Stimulated activated CD8-positive, alpha-beta memory T cell treated with anti-CD3 and anti-CD28 coated beads, Interleukin-4, amount 100 ng/mL, for 1 hour (primary cell): ENCODE measurements at places on chromosomes 13 and 19.

DNA sequence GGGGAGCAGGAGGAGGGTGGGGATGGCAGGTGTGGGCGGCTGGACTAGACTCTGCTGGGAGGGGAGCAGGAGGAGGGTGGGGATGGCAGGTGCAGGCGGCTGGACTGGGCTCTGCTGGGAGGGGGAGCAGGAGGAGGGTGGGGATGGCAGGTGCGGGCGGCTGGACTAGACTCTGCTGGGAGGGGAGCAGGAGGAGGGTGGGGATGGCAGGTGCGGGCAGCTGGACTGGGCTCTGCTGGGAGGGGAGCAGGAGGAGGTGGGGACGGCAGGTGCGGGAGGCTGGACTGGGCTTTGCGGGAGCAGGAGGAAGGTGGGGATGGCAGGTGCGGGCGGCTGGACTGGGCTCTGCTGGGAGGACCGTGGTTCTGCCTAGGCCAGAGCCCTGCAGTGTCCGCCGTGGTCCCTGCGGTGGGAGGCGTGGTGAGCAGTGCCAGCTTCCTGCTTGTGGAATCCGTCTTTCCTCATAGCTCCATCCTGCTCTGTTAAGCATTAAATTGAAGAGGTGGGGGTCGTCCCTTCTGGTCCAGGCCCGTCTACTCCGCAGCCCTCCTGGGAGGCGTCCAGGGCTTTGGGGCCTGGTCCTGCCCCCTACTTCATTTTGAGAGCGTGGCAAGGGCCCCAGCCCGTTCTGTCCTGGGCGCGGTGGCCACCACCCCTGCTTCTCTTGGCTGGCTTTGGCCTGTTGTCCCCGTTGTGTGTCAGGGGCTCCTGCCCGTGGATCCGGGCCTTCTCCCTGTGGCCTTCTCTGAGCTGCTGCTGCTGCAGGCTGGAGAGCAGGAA is 4.7 kb downstream of the SPPL2B start:
- DNase-seq = no peak

GRCh38 chr13:112529216-112529615 is 58.7 kb downstream of the TUBGCP3 start:
- DNase-seq = no peak

GRCh38 chr19:43290568-43291359 is 21.4 kb upstream of the PSG9 start:
- no peak for DNase-seq

DNA sequence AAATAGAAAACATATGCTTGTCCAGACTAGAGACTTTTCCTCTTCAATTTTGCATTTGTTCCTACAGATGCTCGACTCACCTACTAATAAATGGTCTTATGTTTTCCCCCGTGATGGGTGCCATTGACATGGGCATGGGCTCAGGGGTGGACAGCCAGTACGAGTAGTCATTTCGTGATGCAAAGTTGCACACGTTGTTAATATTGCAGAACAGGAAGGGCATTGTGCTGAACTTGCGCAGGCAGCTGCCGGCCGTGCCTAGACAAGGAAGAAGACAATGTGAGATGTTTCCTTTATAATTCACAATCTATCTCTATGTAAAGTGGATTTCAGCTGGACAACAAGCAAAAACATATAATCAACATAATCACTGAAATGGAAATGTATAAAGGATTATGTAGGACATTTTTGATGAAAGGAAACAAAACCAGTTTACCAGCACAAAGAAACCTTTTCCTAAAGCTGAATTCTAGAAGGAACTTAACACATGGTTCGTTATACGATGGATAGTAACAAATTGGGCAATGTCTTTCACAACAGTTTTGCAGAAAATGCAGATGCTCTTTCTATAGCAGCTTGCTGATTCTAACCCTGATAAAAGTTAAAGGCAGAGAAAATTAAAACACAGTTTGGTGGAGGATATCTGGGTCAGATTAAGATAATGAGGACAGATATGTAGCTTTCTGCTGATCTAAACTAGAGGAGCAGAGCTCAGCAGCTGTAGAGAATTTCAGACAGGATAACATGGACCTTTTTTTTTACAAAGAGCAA is 145.7 kb downstream of the COL4A1 start:
- DNase-seq = no peak

DNA sequence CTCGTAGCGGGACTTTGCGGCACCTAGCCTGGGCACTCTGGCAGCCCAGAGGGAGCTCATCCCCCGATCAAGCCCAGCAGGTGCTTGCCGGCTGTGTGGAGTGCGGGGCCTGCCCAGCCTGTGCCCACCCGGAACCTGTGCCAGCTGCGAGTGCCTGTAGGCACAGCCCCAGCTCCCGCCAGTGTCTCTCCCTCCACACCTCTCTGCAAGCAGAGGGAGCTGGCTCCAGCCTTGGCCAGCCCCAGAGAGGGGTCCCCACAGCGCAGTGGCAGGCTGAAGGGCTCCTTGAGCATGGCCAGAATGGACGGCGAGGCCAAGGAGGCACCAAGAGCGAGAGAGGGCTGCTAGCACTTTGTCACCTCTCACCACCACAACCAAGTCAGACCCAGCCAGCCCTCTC is 55.5 kb upstream of the C1QTNF9B start:
- DNase-seq = no peak

- no peak for DNase-seq
Observed at GRCh38 chr13:76380446-76381065, 505.6 kb downstream of the KCTD12 start.

GRCh38 chr13:46179491-46179908 is 2.5 kb downstream of the LCP1 start:
- peak; percentile 58 for DNase-seq

DNA sequence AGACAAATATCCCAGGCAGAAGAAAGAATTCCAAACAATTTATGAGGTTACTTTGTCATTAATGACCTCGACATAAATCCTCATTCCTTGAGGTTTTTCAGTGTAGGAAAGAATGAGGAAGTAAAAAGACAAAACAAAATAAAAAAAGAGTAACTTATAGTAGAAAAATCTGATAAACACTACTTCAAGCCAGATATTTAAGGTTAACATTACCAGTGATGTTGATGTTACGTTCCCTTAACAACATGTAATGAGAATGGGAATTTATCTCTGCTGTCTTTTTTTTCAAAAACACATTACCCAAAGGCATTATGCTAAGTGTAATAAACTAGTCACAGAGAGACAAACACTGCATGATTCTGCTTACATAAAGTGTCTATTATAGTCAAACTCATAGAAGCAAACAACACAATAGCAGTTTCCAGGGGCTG is 935.1 kb downstream of the SLITRK1 start:
- no peak for DNase-seq

DNA sequence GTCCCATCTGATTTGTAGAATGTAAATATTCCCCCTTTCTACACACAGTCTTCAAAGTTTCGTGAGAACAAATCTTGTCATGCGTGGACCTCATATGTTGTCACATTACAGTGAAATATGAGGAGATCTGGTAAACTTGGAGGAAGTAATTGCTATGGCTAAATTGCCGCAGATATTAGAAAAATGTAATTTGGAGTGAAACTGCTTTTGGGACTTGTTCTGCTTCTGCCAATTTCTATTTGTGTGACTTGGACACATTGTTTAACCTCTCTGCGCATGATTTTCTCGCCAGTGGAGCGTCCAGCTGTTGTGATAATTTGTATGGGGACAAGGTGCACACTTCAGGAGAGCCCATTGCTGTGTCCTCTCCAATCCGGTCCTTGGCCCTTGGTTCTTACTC is 693.1 kb upstream of the SLC10A2 start:
- no peak for DNase-seq

DNA sequence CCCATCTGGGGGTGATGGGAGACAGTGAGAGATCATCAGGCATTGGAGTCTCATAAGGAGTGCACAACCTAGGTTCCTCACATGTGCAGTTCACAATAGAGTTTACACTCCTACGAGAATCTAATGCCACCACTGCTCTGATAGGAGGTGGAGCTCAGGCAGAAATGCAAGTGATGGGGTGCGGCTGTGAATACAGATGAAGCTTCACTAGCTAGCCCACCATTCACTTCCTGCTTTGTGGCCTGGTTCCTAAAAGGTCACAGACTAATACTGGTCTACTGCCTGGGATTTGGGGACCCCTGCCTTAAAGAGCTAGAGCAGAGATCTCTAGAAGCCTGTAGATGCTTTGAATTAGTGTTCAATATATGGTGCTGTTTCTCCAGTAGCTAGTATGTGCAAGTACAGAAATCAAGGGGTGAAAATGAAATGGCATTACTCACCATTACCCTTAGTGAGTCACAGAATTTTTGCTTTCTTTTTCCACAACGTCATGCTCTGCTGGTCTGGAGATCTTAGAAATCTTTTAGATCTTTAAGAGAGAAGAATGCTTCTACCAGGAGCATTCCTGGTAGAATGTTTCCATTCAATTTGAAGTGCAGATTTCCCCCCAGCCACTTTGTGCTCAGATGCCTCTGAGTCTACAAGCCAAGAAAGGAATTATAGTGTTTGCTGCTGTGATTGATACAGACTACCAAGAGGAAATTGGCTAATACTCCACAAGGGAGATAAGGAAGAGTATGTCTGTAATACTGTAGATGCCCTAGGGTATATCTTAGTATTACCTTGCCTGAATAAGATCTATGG is 2301.2 kb downstream of the PCDH9 start:
- no peak for DNase-seq

- DNase-seq = no peak
Observed at GRCh38 chr19:50418176-50419021, at the start of gene SPIB. Gene SPIB, plus strand, starts transcription at chr19:50418938. Its CDS starts 25 bp downstream, at chr19:50418963.

GRCh38 chr19:9799162-9799561 is 19.7 kb downstream of the FBXL12 start:
- DNase-seq = no peak

DNA sequence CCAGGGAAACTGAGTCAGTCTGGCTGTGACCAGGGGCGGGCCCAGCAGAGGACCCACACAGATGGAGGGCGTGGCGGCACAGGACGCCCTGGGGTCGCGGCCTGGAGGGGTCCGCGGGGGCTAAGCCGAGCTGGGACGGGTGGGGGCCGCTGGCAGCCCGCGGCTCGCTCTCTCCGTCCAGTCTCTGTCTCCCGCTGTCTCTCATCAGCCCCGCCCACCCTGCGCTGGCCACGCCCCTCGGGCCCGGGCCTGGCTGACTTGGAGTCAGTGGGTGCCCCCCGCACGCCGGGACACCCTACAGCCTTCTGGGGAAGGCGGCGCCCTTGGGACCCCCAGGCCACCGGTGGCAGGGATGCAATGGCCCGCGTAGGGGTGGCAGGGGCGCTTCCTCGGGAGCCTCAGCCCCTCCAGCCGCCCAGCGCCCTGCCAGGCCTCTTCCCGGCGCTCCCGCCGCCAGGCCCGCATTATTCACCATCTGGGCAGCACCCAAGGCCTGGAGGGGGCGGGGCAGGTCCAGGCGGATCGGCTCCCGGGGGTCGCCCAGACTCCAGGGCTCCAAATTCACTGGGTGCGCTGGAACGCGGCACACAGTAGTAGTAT is at the start of gene TBXA2R:
TBXA2R (minus strand) TSS at position 186 of the 600 bp plus-strand sequence. CDS start 6,241 bp downstream, outside the sequence.
- DNase-seq = no peak

DNA sequence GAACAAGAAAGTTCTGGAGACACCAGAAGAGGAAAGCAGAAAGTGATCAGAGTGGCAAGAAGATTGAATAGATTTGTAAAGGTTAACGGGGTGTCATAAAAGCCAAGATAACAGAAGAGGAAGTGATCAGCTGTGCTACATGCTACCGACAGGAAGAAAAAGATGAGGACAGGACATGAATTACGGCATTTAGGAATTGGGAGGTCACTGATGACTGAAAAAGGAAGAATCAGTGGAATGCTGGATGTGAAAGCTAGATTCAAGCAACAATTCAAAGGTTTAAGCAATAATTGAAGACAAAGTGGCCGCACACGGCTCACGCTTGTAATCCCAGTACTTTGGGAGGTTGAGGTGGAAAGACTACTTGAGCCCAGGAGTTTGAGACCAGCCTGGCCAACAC is 15.1 kb downstream of the ZNF160 start:
- DNase-seq = no peak

DNA sequence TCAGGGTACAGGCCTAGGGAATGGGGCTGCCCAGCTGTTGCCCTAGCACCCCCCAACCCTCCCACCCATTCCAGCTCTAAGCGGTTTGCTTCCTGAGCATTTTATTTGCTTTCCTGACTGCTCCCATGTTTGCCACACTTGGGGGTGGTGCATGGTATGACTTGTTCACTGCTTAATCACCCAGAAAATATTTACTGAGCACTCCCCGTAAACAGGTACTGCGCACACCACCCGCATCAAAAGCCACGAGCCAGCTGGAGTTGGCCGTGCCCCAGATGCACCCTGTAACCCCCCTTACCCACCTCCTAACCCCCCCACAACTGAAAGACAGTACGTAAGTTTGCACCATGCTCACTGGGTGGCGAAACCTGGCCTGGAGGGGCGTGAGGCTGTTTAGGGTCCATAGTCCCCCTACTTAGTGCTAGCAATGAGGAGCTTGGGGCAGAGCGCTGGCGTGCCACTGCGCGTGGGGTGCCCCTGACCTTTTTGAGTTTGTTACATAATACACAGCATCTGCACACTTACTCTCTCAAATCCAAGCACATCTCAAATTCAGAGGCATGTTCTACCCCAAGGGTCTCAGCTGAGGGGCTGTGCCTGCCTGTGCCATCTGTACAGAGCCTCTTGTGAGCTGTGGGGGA is 29.8 kb downstream of the DPF1 start:
- no peak for DNase-seq

GRCh38 chr19:18878858-18879578 is 16.9 kb downstream of the CERS1 start:
- DNase-seq = no peak

GRCh38 chr13:27472941-27473340 is 22.6 kb upstream of the MTIF3 start:
- no peak for DNase-seq

GRCh38 chr13:44046428-44046827 is 166.7 kb downstream of the LACC1 start:
- no peak for DNase-seq

DNA sequence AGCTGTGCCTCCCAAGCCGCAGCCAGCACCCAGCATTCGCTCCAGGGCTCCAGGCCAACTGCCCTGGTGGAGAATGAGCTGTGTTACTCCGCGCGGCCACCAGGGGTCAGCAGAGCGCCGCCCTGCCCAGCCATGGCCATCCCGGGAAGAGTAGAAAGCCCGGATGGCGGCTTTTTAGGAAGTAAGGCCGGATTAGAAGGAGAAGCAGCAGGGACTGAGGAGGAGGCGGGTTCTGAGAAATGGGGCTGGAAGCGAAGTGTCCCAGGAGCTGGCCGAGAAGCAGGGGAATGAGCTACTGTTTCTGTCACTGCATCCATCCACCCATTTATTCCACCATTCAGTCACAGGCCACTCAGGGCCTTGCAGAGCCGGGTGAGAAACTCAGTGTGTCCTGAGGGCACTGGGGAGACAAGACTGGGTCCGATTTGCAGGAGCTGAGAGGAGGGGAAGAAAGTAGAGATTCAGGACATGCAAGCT is 6.6 kb upstream of the NPAS1 start:
- DNase-seq = peak; percentile 19

- DNase-seq = no peak
Observed at GRCh38 chr13:48054601-48055000, 17.1 kb downstream of the NUDT15 start.

DNA sequence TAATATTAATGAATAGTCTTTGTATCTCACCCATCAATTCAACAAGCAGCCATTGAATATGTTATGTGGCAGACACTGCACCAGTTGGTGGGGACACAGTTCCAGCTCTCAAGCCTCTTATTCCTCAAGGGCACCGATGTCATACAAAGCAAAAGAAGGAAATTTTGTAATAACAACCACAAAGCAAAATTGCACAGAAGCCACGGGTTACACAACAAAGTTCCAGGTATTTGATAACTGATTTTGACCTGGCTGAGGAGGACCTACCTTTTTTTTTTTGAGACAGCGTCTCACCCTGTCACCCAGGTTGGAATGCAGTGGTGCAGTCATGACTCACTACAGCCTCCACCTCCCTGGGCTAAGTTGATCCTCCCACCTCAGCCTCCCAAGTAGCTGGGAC is 266.7 kb downstream of the FOXO1 start:
- no peak for DNase-seq

- DNase-seq = no peak
Observed at GRCh38 chr13:93758575-93758974, 532.0 kb downstream of the GPC6 start.
